ENCODE measurements at places on chromosomes 7 and 10.
A peak's percentile ranks its signal among the peaks of the same experiment; 100 is the strongest.

- DNase-seq, result no peak
Measured at GRCh38 chr10:10499839-10500238, 517.8 kb upstream of the CELF2 start.

GRCh38 chr7:37555528-37555927 lies 106.9 kb upstream of the ELMO1 start:
- no peak for DNase-seq

DNA sequence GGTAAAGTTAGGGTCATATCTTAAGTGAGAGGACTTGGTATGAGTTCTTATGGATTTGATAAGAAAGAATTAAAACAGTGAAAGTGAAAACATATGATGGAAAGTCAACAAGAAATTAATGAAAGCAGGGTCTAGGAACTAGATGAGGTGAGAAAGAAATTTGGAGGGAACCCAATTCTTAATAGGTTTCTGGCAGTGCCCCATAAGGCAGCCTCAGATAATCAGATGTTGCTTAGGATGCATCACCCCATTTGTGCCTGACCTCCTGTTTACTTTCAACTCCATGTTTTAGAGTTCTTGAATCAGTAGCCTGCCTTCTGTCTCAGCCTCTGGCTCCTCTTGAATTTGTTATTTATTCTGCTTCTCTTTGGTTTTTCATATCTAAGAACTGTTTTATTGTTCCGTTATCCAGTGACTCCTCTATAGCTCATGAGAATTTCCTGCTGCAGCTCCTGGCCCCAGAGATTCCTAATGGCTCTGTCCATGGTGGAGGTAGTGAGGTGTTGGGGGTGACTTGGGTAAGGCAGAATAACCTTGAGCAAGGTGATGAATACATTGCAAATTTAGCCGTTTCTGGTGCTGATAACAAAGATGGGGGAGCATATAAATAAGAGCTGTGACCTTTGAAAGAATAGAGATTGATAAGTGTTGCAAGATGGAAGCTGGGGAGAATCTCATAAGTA lies 17.6 kb downstream of the ITGB8 start:
- no peak for DNase-seq

GRCh38 chr7:123633553-123633952 lies 22.1 kb upstream of the LMOD2 start:
- no peak for DNase-seq

GRCh38 chr7:138075350-138075749 lies 909 bp upstream of the AKR1D1 start:
- no peak for DNase-seq

- no peak for DNase-seq
Measured at GRCh38 chr7:87596696-87597095, 4.0 kb downstream of the ABCB1 start.

- no peak for DNase-seq
Measured at GRCh38 chr10:68087685-68088401, 12.8 kb upstream of the HERC4 start.

- no peak for DNase-seq
Measured at GRCh38 chr7:93374345-93374940, 142.3 kb downstream of the VPS50 start.

DNA sequence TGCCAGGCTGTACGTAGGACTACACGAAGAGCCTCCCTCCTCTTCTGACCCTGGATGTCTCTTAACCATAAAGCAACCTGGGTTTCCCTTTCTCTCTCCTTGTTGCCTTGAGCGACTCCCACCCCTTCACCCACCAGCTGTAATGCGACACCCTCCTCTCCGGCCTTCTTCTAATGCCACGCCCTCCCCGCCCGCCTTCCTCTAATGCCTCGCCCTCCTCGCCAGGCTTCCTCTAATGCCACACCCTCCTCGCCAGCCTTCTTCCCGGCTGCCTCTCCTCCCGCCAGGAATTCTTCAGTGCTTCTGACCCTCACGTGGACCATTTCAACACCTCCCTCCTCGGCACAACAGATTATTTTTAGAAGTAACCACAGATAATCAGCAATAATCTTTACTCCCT lies 348.5 kb upstream of the SHH start:
- peak; percentile 72 for DNase-seq

DNA sequence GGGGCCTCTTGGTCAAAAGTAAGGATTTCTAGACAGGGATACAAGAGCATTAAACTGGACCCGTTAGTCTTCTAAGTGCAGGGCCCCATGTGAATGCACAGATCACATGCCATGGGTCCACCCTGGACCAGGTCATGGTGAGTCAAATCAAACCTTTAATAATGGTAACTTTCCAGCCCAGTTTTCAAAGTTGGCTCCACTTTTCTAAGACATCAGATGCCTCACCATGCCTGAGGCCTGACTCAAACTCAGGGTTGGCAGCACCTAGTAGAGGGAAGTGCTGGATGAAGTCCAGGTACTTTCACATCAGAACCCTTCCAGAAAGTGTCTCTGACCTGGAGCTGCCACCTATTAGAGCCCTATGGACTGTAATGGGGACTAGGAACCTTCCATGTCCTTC lies 9.7 kb upstream of the SMIM30 start:
- no peak for DNase-seq

- DNase-seq, result no peak
Measured at GRCh38 chr10:33229252-33229948, 105.1 kb downstream of the NRP1 start.

GRCh38 chr7:17097668-17098297 lies 200.7 kb upstream of the AHR start:
- DNase-seq, result no peak

- no peak for DNase-seq
Measured at GRCh38 chr7:6175645-6176044, 96.8 kb downstream of the CYTH3 start.

DNA sequence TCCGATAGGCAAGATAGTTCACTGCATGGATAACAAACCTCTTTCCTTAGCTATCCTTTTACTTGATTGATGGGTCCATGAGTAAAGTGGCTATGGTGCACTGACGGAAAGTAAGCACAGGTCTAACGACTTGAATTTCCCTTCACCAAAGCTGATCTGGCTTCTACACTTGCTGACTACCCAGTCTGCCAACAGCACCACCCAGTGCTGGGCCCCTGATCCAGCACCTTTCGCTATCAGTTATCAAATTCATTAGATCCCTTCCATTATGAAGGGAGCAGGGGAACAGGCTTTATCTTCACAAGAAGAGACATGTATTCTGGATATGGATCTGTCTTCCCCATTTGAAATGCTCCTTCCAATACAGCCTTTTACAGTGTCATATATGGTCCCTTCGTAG lies 855.9 kb downstream of the GRID1 start:
- DNase-seq, result no peak

- DNase-seq, result no peak
Measured at GRCh38 chr7:158649279-158649678, 55.3 kb downstream of the NCAPG2 start.

- no peak for DNase-seq
Measured at GRCh38 chr10:79397575-79398303, 47.7 kb downstream of the ZCCHC24 start.

DNA sequence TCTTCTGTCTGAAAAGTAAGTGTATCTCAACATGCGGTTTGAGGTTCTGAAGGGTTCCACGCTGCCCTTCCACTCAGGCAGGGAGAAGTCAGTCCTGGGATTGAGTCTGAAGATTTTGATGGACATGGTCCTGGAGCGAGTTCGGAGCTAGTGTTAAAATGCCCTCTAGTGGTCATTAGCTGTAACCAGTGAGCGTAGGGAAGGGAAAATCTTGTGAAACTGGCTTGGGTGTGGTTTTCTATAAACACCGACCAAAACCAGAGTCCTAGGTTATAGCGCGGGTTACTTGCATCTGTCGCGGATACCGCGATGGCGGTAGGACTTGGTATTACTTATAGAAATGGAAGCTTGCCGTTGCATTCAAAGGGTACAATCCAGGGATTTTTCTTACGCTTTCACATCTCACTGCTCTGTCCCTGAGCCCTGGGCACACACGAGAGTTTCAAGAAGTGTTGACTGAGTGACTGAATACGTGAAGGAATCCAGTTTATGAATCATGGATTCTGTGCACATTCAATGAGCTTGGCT lies 348.2 kb upstream of the C7orf33 start:
- DNase-seq, result peak; percentile 26

DNA sequence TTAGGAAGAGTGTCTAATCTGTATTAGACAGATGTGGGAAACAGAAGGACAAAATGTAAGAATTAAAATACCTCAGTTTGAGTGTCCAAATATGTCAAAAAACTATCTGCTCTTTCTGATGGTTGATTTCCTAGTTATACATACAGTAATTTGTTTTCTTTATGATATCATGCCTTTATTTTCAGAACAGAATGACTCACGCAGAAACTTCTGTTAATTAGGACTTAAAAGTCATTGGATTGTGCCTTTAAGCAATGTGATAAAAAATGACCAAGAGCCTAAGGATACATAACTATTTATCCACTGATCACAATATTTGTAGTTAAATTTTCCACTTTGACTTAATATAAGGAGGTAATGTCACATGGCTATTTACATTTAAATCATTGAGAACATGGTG lies 206.7 kb upstream of the PTPRZ1 start:
- DNase-seq, result no peak

All from nephron progenitor cell (in vitro differentiated cells).